ENCODE measurements at places on chromosomes 7 and 10. TPM values are rescaled to one million over a fixed set of nuclear protein-coding genes. Genes with fewer than 3 reads are reported as not detected.

DNA sequence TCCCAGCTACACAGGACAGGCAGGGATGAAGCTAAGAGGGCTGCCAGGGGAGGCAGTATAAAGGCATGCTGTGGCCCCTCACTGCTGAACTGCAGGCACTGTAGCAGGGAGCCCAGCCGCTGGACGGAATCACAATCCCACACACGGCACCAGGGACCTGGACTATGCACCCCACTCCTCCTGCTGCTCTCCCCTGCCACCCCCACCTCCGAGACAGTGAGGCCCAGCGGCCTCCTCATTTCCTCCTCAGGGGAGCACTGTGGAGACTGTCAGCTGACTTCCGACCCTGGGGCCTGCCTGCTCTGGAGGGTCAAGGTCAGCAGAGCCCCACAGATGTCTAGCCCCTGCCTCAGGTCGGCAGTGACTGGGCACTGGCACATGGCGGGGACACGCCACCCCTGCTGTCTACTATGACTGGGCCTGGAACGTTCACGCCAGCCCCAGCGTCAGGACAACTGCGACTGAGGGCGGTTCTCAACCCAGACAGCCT lies 92.7 kb downstream of the FAM53B start:
- no peak for DNase-seq
- peaks cover 53% of the 10 kb centered on the region for H3K4me1 ChIP-seq
- peak overlapping the region; percentile 38 for H3K27ac ChIP-seq
- no peak overlapping the region for H3K4me3 ChIP-seq
- H3K36me3 ChIP-seq: peaks cover 5% of the 10 kb centered on the region

GRCh38 chr10:94172332-94172731 lies 178.6 kb downstream of the PLCE1 start:
- H3K36me3 ChIP-seq: no peaks in the 10 kb centered on the region
- H3K4me1 ChIP-seq: no peaks in the 10 kb centered on the region
- no peak overlapping the region for H3K4me3 ChIP-seq

- no peak for DNase-seq
- H3K36me3 ChIP-seq: no peaks in the 10 kb centered on the region
- no peaks in the 10 kb centered on the region for H3K27me3 ChIP-seq
These were observed 246.2 kb downstream of the CCDC7 start for GRCh38 chr10:32692174-32692573.

The LMOD2 gene
- not detected for polyA plus RNA-seq

The NKX1-2 gene
- polyA plus RNA-seq: not detected

GRCh38 chr7:66344166-66344565 lies 139.0 kb downstream of the TPST1 start:
- no peak overlapping the region for H3K4me3 ChIP-seq
- no peaks in the 10 kb centered on the region for H3K27me3 ChIP-seq
- H3K36me3 ChIP-seq: no peaks in the 10 kb centered on the region
- DNase-seq: no peak
- H3K4me1 ChIP-seq: no peaks in the 10 kb centered on the region

The MORN4 gene
- 3.9 TPM for polyA plus RNA-seq

DNA sequence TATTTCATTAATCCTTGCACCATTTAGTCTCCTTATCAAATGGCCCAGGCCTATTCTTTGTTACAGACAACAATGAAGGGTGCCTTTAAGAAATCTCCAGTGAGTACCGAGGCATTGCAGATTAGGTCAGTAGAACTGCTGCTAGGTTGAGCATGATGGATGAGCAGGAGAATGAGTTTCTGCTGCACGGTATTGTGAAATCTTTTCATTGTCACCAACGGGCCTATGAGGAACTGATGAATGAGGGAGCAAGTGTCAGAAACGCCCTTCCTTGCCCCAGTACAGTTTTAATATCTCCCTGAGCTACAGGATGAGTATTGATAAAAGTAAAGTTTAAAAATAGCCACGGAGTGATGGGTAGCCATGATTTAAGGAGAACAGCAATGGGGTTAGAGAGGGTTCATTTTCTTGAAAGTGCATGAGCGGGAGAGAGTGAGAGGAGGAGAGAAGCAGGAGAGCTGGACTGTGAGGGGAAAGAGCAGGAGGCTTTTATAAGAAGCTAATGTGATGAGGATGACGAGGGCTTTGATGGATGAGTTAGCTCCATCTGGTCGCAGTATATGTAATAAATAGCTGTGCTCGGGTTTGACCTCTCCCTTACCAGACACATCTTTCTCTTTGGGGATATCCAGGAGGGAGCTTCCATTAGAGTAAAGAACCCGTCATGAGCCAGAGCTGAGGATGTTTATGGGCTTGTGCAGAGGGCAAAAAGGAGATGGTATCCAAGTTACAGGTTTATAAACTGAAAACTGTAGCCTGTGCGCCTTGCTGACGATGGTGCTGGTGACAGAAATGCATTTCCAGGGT lies 526.1 kb downstream of the LRMDA start:
- DNase-seq: no peak
- no peak overlapping the region for H3K4me3 ChIP-seq
- no peaks in the 10 kb centered on the region for H3K4me1 ChIP-seq
- no peaks in the 10 kb centered on the region for H3K27me3 ChIP-seq
- no peak overlapping the region for H3K27ac ChIP-seq

DNA sequence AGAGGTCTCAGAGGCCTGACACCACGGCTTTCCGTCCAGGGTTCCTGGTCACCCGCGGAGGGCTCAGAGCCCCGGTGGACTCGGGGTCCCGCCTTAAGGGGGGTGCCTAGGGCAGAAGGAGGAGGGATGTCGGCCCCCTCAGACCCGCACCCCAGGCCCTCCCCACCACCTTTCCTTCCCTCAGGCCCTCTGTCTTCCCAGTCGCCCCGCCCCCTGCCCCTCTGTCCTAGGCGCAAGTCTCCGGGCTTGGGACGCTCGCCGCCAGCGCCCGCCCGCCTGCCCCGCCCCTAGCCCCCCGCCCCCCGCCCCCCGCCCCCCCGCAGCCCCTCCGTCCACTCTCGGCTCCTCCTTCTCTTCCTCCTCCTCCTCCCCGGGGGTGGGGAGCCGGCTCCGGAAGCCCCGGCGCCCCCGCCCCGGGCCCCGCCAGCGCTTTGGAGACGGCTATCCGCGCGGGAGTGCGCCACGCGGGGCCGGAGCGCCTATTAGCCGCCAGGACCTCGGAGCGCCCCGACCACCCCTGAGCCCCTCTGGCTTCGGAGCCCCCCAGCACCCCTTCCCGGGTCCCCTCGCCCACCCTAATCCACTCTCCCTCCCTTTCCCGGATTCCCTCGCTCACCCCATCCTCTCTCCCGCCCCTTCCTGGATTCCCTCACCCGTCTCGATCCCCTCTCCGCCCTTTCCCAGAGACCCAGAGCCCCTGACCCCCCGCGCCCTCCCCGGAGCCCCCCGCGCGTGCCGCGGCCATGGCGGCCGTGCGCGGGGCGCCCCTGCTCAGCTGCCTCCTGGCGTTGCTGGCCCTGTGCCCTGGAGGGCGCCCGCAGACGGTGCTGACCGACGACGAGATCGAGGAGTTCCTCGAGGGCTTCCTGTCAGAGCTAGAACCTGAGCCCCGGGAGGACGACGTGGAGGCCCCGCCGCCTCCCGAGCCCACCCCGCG lies at the start of gene AEBP1:
Gene AEBP1 (plus strand): TSS at position 423 of the 937 bp plus-strand sequence. CDS start 321 bp downstream, at position 744.
- no peaks in the 10 kb centered on the region for H3K36me3 ChIP-seq
- H3K4me1 ChIP-seq: no peaks in the 10 kb centered on the region
- no peak within 1 kb of the TSS for H3K4me3 ChIP-seq
- H3K27me3 ChIP-seq: peaks cover 11% of the 10 kb centered on the region
- DNase-seq: no peak

DNA sequence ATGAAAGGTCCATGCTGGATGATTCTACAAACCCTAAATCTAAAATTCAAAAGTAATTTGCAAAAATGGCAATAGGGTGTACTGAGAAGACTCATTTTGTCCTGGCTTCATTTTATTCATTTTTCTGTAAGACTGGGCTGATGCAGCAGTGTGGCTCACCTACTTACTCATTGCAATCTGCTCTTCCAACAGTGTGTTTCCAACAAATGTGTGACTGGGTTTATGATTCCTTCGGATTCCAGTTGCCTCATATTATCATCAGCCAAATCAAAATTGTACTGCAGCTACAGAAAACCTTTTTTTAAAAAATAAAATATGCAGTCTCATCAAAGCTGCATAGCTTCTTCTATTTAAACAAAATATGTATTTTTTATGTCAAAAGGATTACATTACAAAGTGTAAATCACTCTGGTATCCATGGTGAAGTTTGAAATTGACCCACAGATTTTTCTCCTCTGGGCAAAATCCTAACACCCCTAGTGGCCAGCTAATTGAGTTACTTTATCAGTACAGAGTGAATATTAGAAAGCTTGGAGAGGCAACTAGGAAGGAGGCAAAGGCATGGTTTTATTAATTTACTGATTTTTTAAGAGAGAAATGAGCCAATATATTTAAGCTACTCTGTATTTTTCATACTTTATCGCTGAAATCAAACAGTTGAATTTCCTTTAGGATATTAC lies 390.3 kb downstream of the MAGI2 start:
- H3K4me1 ChIP-seq: no peaks in the 10 kb centered on the region
- DNase-seq: no peak
- no peaks in the 10 kb centered on the region for H3K36me3 ChIP-seq
- no peaks in the 10 kb centered on the region for H3K27me3 ChIP-seq

GRCh38 chr10:121325490-121326231 lies 272.6 kb downstream of the FGFR2 start:
- H3K4me1 ChIP-seq: no peaks in the 10 kb centered on the region
- no peak for DNase-seq
- H3K27ac ChIP-seq: no peak overlapping the region
- H3K27me3 ChIP-seq: no peaks in the 10 kb centered on the region

The CDC14C gene
- polyA plus RNA-seq: not detected

The SAMD8 gene
- 11.4 TPM for polyA plus RNA-seq

GRCh38 chr7:134931487-134931886 lies 54.8 kb upstream of the AGBL3 start:
- no peaks in the 10 kb centered on the region for H3K36me3 ChIP-seq
- H3K4me3 ChIP-seq: no peak overlapping the region

- no peaks in the 10 kb centered on the region for H3K27me3 ChIP-seq
- no peaks in the 10 kb centered on the region for H3K4me1 ChIP-seq
- no peak overlapping the region for H3K27ac ChIP-seq
- DNase-seq: no peak
- no peaks in the 10 kb centered on the region for H3K36me3 ChIP-seq
These were observed 103.1 kb downstream of the KLF6 start for GRCh38 chr10:3681642-3682554.

DNA sequence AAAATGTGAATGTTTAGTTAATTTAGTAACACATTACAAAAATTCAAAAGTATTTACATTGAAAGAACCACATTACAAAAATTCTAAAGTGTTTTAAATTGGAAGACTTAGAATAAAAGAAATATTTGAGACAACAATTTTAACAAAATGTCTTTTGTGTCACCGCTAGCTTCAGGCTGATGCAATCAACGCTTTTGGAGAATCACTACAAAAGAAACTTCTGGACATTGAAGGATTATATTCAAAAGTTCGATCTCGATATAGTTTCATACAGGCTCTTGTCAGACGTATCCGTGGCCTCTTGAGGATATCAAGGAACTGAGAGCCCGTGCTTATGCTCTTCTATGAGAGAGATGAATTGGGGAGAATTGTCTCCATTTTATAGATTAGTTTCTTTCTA lies 14.1 kb upstream of the STMP1 start:
- H3K36me3 ChIP-seq: peaks cover 7% of the 10 kb centered on the region
- DNase-seq: no peak

GRCh38 chr7:92809397-92809759 lies 27.0 kb downstream of the CDK6 start:
- H3K4me1 ChIP-seq: peaks cover 45% of the 10 kb centered on the region
- DNase-seq: no peak
- H3K36me3 ChIP-seq: peaks cover 11% of the 10 kb centered on the region
- peak overlapping the region; percentile 37 for H3K4me3 ChIP-seq
- H3K27me3 ChIP-seq: no peaks in the 10 kb centered on the region
- peak overlapping the region; percentile 87 for H3K27ac ChIP-seq

The STAMBPL1 gene
- polyA plus RNA-seq: 21.5 TPM

The CYP2W1 gene
- polyA plus RNA-seq: not detected

DNA sequence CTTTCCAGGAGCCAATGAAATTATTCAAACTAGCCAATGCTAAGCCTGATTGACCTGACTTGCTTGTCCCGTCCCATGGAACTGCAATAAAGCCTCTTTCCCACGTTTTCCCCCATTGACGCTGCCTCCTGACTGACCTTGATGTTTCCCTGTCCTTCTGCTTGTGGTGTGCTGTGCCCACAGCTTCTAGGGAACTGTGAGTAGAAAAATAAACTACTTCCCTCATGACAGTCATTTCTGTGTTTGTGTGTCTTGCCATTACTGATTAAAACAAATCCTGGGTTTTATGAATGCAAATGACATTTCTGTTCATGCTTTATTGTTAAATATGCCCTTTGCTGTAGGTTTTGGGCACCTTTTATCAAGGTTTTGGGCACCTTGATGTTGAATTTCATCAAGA lies 91.3 kb upstream of the ABI1 start:
- DNase-seq: no peak
- no peaks in the 10 kb centered on the region for H3K36me3 ChIP-seq
- no peaks in the 10 kb centered on the region for H3K4me1 ChIP-seq
- H3K4me3 ChIP-seq: no peak overlapping the region
- H3K27me3 ChIP-seq: no peaks in the 10 kb centered on the region

DNA sequence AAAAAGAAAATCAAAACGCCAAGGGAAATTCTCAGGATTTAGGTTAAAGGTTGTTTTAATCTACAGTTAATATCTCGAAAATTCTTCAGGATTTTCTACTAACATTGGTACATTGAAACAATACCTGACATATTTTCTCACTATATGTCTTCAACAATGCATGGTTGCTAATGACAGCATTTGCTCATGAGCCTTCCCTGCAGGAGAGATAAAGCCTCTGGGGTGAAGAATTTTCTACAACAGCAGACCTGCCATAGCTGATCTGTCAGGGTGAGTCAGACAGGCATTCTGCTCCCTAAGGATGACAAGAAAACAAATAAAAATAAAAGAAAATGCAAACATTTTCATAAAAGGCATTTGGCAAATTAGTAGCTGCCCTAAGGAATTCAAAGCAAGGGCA lies 11.7 kb upstream of the GPR37 start:
- H3K4me1 ChIP-seq: no peaks in the 10 kb centered on the region
- H3K36me3 ChIP-seq: no peaks in the 10 kb centered on the region
- H3K27ac ChIP-seq: no peak overlapping the region
- DNase-seq: no peak
- no peaks in the 10 kb centered on the region for H3K27me3 ChIP-seq

DNA sequence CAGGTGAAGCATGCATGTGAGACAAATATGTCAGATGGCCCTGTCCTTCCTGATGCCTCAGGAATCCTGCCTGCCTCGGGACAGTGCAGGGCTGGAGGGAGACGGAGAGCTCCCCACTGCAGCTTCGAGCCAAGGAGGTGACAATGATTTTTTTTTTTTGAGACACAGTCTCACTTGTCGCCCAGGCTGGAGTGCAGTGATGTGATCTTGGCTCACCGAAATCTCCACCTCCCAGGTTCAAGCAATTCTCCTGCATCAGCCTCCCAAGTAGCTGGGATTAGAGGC lies 68.8 kb downstream of the OAT start:
- H3K27me3 ChIP-seq: no peaks in the 10 kb centered on the region
- no peaks in the 10 kb centered on the region for H3K36me3 ChIP-seq
- no peaks in the 10 kb centered on the region for H3K4me1 ChIP-seq
- H3K27ac ChIP-seq: no peak overlapping the region
- no peak overlapping the region for H3K4me3 ChIP-seq

The GHRHR gene
- not detected for polyA plus RNA-seq

Data from GM12878 (cell line).